ENCODE measurements at places on chromosomes 11 and 22. TPM values are rescaled to one million over a fixed set of nuclear protein-coding genes. Genes with fewer than 3 reads are reported as not detected.
A peak's percentile ranks its signal among the peaks of the same experiment; 100 is the strongest.

- H3K27ac ChIP-seq: peak overlapping the region; percentile 6
- DNase-seq: no peak
- peaks cover 38% of the 10 kb centered on the region for H3K36me3 ChIP-seq
- H3K27me3 ChIP-seq: no peaks in the 10 kb centered on the region
- no peaks in the 10 kb centered on the region for H3K4me1 ChIP-seq
- H3K4me3 ChIP-seq: no peak overlapping the region
These were observed 25.7 kb downstream of the TTC12 start for GRCh38 chr11:113339929-113340589.

CNTN5 gene
- polyA plus RNA-seq: 0.70 TPM

PYGM gene
- polyA plus RNA-seq: 2.4 TPM

CD3E gene
- 9.1 TPM for polyA plus RNA-seq

- peaks cover 44% of the 10 kb centered on the region for H3K36me3 ChIP-seq
- H3K4me3 ChIP-seq: peak overlapping the region; percentile 81
- DNase-seq: no peak
These were observed 2.2 kb downstream of the TCIRG1 start for GRCh38 chr11:68040957-68041591.

All from large intestine (tissue), 12 donors.